CD4-positive, alpha-beta T cell treated with Interleukin-4 for 1 hour (primary cell): ENCODE measurements at places on chromosomes 1 and 21.
A peak's percentile ranks its signal among the peaks of the same experiment; 100 is the strongest.

DNA sequence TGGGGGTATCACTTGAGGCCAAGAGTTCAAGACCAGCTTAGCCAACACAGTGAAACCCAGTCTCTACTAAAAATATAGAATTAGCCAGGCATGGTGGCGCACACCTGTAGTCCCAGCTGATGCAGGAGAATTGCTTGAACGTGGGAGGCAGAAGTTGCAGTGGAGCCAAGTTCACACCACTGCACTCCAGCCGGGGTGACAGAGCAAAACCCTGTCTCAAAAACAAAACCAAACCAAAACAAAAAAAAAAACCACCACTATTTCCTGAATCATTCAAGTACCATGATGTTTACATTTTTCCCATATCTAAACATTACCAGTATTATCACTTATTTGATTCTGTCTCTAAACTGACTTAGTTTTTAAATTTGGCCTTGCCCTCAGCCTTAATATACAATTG, 29.5 kb downstream of the TUT4 start:
- no peak for DNase-seq

GRCh38 chr1:161945306-161946060, 78.2 kb downstream of the OLFML2B start:
- DNase-seq: no peak

GRCh38 chr1:68231627-68232288, 565 bp downstream of the WLS start:
- no peak for DNase-seq

- no peak for DNase-seq
These were observed 16.3 kb downstream of the PHGDH start for GRCh38 chr1:119727991-119728390.

DNA sequence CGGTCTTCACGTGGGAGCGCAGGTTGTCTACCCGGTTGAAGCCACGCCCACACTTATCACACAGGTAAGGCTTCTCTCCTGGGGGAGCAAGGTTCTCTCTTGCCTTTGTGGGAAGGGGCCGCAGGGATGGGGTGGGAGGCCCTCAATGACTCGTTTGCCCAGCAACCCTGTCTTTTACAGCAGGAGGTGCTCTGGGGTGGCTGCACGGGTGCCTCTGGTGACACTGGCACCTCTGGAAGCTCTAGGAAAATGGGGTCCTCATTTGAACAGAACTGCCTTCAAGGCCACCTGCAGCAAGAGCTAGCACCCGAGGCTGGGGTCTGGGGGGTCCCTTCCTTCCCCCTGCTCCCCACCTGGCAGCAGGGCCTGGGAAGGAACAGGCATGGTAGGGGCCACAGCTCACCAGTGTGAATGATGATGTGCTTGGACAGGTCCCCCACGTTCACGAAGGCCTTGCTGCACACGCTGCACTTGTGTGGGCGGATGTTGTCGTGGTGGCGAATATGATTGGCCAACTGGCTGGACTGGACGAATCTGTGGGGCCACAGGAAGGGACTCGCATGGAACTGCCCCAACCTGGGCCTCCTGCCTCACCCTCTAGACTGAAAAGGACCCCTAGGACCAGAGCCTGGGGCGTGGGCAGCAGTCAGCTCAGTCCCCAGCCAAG, 33.1 kb downstream of the ZBTB17 start:
- DNase-seq: no peak

GRCh38 chr1:160158031-160158430, 6.6 kb downstream of the ATP1A4 start:
- DNase-seq: no peak

DNA sequence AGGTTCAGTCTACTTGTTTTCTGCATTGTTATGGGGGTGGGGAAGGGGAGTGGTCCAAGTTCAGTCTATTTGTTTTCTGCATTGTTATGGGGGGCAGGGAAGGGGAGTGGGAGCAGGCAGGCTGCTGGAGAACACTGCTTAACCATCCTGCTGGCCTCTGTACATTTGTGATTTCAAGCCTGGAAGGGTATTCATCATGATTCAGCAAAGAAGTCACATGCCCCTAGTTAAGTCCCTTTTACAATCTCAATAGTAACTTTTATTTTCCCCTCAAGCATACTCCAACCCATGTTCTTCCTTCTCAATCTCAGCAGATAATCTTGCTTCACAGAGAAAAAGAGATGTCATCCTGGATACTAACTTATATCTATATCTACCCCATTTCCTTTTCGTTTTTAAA, 7.9 kb downstream of the LYST start:
- DNase-seq: no peak

GRCh38 chr1:59015708-59016107, 231.9 kb upstream of the JUN start:
- DNase-seq: no peak

- no peak for DNase-seq
These were observed 13.9 kb downstream of the RC3H1 start for GRCh38 chr1:174008269-174008668.

DNA sequence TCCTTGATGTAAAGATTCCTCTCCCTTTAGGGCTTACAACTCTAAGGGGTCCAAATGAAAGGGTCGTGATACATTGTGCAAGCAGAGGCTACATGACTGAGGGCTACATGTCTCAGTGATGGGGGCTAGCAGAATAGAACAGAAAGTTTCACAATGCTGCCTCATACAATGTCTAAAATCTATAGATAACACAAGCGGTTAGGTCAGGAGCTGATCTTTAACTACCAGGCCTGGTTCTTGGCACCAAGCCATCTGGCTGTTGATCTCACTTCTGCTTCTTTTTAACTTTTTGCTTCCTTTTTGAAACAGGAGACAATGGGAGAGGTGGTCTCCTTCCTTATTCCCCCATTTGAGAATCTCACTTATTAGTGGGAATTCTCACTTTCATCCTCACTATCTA, 710.2 kb downstream of the AMY1C start:
- DNase-seq: no peak

GRCh38 chr1:154586231-154586630, 18.7 kb downstream of the CHRNB2 start:
- DNase-seq: no peak

DNA sequence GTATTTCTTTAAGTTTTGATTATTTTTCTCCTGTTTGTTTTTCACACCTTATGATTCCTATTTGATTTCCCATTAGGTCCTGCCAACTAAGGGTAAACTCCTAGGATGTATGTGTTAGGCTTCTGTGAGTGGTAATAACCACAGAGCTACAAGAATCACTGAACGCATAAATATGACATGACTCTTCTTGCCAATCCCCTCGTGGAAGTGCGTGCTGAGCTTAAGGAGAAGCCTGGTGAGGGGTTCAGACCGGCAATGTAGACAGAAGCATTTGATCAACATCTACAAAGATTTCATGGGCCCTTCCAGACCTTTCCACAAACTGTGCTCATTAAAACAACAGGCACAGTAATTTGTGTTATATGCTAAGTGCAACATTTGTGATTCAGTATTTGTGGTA, 273.8 kb upstream of the SNX7 start:
- no peak for DNase-seq

GRCh38 chr1:23249787-23250454, 32.6 kb upstream of the HTR1D start:
- no peak for DNase-seq

GRCh38 chr1:112957133-112957812, 1.3 kb upstream of the SLC16A1 start:
- peak; percentile 43 for DNase-seq

- no peak for DNase-seq
These were observed 12.7 kb downstream of the C1QB start for GRCh38 chr1:22665752-22666151.

DNA sequence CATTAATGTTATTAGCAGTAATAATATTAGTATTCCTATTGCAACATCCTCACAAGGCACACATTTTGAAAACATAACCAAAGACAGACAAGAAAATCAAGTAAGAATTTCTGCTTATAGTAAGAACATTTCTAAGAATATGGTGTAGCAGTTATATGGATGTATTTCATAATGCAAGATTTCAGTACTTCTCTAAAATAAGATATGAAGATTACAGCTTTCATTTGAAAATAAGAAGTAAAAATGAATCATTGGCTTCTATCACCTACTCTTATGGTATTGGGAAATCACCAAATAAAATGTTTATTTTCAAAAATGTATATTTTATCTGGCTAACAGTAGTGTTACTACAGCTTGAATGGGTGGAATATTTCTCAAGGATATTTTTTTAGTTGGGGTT, 103.8 kb upstream of the USP25 start:
- no peak for DNase-seq

- DNase-seq: no peak
These were observed 32.6 kb upstream of the EPHA8 start for GRCh38 chr1:22530715-22531114.

- no peak for DNase-seq
These were observed 231.1 kb downstream of the DISC1 start for GRCh38 chr1:231857609-231858135.

- DNase-seq: no peak
These were observed 6.5 kb upstream of the SDHB start for GRCh38 chr1:17060306-17060749.

- no peak for DNase-seq
These were observed at the start of gene VCAM1 for GRCh38 chr1:100719490-100719889. Gene VCAM1, plus strand, starts transcription at chr1:100719742. Its CDS starts 119 bp downstream, at chr1:100719861.

DNA sequence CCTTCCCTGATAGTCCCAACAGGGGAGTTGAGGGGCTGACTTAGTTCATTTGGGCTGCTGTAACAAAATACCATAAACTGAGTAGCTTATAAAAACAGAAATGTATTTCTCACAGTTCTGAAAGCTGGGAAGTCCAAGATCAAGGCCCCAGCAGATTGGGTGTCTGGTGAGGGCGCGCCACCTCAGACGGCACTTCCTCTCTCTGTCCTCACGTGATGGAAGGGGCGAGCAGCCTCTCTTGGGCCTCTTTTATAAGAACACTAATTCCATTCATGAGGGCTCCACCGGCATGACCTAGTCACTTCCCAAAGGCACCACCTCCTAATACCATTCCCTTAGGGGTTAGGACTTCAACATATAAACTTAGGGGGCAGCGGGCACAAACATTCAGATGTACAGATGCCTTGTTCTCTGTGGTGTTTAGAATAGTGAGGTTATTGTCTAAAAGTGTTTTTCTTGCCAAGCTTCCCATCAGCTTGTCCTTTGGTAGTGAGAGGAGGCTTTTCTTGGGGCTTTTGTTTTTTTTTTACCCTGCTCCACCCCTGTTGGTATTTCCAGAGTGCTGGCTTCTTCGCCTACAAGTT, 20.3 kb downstream of the NIPAL3 start:
- no peak for DNase-seq

DNA sequence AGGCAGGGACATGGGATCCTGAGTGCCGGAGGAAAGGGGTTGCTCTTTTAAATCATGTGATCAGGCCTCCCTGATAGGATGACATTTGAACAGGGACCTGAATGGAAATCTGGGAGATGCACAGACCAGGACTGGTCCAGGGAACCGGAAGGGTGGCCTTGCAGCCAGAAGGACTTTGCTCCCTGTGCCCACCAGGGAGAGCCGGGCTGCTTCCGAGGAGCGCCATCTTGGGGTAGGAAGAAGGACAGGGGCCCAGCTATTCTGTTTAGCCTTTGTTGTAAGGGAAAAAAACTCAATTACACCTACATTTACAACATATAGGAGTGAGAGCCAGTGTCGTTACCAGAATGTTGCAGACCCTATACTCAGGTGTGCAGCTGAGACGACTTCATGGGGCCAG, 5.5 kb downstream of the KLHDC7A start:
- DNase-seq: no peak

- DNase-seq: no peak
These were observed 59.4 kb upstream of the MPC2 start for GRCh38 chr1:167996266-167996665.

DNA sequence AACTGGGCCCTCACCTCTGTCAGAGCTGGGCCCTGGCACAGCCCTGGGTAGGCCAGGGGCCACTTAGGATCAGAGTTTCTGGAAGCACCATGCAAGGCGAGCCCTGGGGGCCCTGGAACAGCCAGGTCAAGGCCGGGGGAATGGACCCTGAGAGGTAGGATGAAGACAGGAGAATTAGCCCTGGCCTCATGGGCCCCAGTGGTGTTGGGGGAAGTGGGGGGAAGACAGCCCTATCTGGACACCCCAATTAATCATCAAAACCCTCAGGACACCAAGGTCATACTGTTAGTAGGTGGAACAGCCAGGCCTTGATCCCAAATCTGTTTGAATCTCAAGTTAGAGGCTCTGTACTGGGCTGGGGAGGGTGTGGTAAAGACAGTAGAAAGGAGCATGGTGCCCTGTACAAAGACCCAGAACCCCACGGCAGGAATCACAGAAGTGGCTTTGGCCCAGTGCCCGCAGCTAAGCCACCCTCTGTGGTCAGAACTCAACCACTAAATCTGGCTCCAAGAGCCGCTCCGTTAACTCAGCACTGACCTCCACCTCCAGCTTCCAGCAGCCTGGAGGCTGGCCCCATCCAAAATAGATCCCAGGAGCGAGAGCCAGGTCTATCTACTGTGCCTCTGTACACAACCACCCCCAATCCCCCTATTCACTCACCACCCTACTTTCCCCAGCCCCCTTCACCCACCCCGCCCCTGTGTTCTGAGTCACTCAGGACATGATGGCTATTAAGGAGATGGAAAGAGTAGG, 14.0 kb upstream of the TRIM63 start:
- no peak for DNase-seq

- DNase-seq: no peak
These were observed 112.3 kb downstream of the DDX20 start for GRCh38 chr1:111867868-111868440.

- DNase-seq: no peak
These were observed 71.7 kb downstream of the JAK1 start for GRCh38 chr1:64894438-64895196.

GRCh38 chr1:110056776-110057175, 13.7 kb downstream of the ALX3 start:
- DNase-seq: no peak

GRCh38 chr1:200628223-200628881, 7.8 kb upstream of the KIF14 start:
- peak; percentile 56 for DNase-seq

DNA sequence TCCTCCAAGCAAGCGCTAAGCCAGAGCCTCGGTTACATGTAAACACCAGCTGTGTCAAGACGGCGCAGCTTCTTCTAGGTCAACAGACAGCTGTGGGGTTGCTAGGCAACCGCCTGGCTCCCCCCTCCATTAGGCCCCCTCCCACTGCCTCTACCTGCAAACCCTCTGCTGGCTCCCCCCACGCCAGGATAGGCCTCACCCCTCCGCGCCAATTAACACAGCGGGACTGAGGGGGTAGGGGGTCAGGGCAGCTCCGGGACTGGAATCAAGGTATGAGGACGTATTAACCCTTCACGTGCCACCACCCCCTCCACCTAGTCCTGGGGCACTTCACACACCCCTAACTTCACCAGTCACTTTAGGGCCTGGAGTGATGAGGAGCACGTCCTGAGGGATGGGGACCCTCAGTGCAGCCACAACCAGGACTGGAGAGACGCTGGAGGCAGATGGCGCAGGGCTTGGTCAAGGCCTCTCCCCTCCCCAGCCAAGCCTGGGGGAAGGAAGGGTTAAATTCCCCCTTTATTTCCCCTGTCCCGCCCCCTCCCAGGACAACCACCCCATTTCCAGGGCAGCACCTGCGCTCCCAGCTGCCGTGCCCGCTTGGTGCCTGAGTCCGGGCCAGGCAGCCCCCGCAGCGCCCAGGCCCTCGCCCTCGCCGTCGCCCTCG, 37.4 kb upstream of the WASF2 start:
- DNase-seq: peak; percentile 82
